Neural crest cell (in vitro differentiated cells): ENCODE measurements at places on chromosomes 1 and 21. TPM values are rescaled to one million over a fixed set of nuclear protein-coding genes. Genes with fewer than 3 reads are reported as not detected.
A peak's percentile ranks its signal among the peaks of the same experiment; 100 is the strongest.

GRCh38 chr21:24045775-24046215, 1561.5 kb downstream of the MRPL39 start:
- peak; percentile 1 for DNase-seq

DNA sequence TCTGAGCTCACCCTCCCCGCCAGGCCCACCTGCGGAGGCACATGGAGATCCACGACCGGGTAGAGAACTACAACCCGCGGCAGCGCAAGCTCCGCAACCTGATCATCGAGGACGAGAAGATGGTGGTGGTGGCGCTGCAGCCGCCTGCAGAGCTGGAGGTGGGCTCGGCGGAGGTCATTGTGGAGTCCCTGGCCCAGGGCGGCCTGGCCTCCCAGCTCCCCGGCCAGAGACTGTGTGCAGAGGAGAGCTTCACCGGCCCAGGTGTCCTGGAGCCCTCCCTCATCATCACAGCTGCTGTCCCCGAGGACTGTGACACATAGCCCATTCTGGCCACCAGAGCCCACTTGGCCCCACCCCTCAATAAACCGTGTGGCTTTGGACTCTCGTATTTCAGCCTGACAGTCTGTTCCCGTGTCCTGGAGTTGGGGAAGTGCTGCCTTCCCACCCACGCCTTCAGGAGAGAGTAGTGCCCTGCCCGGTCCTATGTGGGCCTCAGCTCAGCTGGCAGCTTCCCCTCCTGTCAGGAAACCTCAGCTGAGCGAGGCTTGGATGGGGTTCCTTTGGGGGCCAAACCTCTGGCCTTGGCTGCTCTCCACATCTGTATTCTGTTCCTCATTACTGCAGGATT, 9.2 kb downstream of the ZBTB48 start:
- DNase-seq = no peak

DNA sequence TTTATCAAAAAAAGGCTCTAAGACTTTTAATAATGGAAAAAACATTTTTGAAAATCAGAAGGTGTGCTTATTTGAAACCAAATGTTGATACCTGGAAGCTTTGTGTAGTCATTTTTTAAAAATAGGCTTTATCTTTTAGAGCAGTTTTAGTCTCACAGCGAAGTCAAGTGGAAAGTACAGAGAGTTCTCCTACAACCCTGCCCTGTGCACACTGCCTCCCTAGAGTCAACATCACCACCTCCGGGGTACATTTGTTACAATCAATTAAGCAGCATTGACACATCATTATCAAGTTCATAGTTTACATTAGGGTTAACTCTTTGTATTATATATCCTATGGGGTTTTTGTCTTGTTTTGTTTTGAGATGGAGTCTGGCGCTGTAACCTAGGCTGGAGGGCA, 10.7 kb upstream of the ERO1B start:
- DNase-seq = no peak

DNA sequence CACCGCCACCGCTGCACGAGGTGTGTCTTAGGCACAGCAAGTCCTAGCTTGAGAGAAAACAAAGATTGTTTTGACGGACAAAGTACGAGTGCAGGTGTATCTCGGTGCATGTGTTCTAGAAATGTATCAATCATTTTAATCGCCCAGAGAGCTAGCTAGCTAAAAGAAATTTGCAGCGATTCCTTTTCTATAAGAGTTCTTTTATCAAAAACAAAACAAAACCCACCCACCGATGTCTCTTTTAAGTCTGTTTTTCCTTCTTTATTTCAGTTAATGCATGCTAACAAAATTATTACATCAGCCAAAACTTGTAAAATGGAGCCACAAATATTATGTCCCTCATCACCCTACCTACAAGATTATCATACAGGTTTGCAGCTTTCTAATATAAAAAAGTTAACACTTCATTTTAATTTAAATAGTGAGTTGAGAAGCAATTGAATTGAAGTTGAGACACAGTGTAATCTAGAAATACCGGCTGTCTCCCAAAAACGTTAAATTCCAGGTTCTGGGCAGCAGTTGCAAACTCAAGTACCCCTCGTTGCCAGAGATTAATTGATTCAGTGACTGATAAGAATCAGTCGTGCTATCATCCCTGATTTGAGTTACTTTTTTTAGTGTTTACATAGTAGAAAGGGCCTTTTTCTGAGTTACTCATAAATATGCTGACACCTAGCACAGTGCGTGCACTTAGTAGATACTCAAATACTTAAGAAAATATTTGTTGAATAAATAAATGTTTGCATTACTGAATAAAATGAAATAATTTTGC, 1.5 kb upstream of the SYDE2 start:
- no peak for DNase-seq

TRNAU1AP gene
- 36.1 and 39.2 TPM in 2 replicates for total RNA-seq

DNA sequence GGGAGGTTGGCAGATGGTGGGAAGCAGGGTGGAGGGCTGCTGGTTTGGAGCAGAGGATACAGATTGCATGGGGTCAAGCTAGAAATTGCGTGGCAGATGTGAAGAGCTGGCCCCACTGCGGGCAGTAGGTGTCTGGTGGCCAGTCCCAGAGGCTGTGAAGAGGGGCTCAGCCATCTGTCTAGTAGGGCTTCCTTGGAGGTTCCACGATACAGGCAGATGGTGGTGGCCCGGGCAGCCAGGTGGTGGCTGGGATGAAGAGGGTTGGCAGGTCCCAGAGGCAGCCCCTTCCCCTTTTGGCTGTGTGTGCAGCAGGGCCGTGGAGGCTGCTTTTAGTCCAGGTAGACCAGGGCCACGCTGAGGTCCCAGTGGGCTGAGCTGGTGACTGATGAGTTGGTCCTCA, 16.6 kb downstream of the PSEN2 start:
- DNase-seq = no peak

GRCh38 chr1:162022626-162023025, 1.0 kb downstream of the OLFML2B start:
- no peak for DNase-seq

C1QC gene
- not detected in 2 replicates for total RNA-seq

ATP6V1G3 gene
- total RNA-seq = not detected in 2 replicates

MOB3C gene
- 3.2 and 4.1 TPM in 2 replicates for total RNA-seq

OR2T2 gene
- total RNA-seq = not detected in 2 replicates

DNA sequence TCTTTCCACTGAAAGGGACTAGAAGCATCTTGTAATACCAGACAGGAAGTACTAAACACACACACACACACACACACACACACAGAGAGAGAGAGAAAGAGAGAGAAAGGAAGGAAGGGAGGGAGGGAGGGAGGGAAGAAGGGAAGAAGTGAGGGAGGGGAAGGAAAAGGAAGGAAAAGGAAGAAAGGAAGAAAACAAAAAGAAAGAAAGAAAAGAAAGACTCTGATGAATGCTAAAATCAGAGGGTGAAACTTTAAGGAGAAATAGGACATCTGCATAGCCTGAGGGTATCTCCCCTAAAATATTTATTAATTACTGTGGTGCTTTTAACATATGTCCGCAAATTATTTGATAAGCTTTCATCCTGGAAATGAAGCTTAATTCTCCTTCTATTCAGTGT, 10.6 kb downstream of the TRIT1 start:
- no peak for DNase-seq

- DNase-seq = no peak
Measured at GRCh38 chr1:221711656-221712055, 30.2 kb downstream of the DUSP10 start.

GRCh38 chr1:208291923-208292711, 47.9 kb upstream of the PLXNA2 start:
- no peak for DNase-seq

C1orf87 gene
- not detected in 2 replicates for total RNA-seq

- DNase-seq = no peak
Measured at GRCh38 chr1:109760581-109761226, 3.0 kb downstream of the EPS8L3 start.

HP1BP3 gene
- total RNA-seq = 302 and 303 TPM in 2 replicates

TCHHL1 gene
- total RNA-seq = not detected in 2 replicates

DNA sequence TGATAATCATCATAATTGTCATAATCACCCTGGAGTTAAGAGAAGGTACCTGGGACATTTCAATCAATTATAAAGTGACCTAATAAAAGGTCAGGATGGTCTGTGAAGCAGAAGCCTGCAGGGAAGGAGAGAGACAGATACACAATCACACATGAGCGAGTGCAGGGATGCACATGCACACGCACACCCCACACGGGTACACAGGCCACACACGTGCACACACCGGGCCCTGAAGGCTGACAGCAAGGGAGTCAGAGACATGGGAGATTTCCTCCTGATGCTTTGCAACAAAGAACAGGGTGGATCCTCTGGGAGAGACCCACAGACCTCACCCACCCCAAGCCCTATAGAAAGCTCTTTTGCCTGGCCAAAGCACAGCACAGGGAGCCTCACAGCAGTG, 82.3 kb upstream of the ZC3H12A start:
- DNase-seq = no peak

DNA sequence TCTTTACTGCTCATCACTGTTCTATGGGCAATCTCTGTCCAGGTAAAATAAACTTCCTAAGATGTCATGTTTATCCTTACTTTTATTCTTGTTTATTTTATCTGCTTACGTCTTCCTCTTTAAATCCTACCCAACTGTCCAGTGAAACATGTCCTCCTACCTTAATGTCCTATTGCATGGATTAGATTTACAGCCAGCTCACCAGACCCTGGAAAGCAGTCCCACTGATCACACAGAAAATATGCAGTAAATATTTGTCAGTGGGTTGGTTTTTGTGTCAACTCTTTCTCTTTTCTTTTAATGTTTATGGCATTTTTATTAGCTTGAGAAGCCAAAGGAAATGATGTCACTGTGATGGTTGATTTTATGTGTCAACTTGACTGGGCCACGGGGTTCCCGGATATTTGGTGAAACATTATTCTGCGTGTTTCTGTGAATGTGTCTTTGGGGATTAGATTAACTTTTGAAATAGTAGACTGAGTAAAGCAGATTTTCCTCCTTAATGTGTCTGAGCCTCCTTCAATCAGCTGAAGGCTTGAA, 258.3 kb downstream of the SRGAP2C start:
- DNase-seq = no peak

- no peak for DNase-seq
Measured at GRCh38 chr1:233211595-233211994, 83.9 kb downstream of the PCNX2 start.

ST6GALNAC3 gene
- total RNA-seq = 19.4 and 22.0 TPM in 2 replicates

GRCh38 chr1:85806236-85806965, 98.2 kb upstream of the ZNHIT6 start:
- DNase-seq = no peak

NBPF9 gene
- 44.2 and 46.1 TPM in 2 replicates for total RNA-seq

GRCh38 chr1:42788021-42788420, 3.2 kb downstream of the TMEM269 start:
- DNase-seq = no peak

CR1L gene
- total RNA-seq = not detected in 2 replicates

- no peak for DNase-seq
Measured at GRCh38 chr1:19979494-19979977, at the start of gene PLA2G2A. Gene PLA2G2A, minus strand, starts transcription at chr1:19979618. Its CDS starts 845 bp downstream, at chr1:19978773.

MEX3A gene
- 114 and 120 TPM in 2 replicates for total RNA-seq

GRCh38 chr1:24123611-24124010, 11.7 kb upstream of the MYOM3 start:
- no peak for DNase-seq

MAN1C1 gene
- total RNA-seq = 19.8 and 22.6 TPM in 2 replicates

- no peak for DNase-seq
Measured at GRCh38 chr1:57124768-57125446, 159.1 kb upstream of the C8B start.

DNA sequence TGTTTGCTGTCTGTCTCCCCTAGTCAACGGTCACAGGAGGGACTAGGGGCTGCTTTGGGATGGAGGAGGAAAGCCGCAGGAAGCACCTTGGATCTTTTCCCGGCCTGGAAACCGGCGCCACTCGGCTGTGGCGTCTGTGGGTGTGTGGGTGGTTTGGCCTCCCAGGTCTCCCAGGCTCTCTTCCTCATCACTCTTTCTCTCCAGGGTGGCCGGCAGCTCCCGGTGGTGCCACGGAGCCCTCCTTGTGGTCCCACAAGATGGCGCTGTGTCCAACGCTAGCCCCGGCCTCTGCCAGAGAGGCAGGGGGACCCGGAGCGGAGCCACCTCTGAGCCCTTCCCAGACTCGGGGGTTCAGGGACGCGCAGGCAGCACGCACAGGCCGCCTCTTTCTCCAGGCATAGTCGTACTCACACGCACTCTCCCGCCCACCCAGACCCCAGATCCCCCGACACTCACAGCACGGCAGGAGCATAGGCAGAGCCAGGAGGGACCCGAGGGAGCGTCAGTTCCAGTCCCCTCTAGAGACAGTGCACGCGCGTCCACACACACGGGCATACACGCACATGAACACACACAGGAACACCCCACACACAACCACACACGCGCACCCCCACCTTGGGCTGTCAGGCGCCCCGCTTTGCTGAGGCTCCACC, 31.2 kb downstream of the CDCP2 start:
- peak; percentile 92 for DNase-seq

DNA sequence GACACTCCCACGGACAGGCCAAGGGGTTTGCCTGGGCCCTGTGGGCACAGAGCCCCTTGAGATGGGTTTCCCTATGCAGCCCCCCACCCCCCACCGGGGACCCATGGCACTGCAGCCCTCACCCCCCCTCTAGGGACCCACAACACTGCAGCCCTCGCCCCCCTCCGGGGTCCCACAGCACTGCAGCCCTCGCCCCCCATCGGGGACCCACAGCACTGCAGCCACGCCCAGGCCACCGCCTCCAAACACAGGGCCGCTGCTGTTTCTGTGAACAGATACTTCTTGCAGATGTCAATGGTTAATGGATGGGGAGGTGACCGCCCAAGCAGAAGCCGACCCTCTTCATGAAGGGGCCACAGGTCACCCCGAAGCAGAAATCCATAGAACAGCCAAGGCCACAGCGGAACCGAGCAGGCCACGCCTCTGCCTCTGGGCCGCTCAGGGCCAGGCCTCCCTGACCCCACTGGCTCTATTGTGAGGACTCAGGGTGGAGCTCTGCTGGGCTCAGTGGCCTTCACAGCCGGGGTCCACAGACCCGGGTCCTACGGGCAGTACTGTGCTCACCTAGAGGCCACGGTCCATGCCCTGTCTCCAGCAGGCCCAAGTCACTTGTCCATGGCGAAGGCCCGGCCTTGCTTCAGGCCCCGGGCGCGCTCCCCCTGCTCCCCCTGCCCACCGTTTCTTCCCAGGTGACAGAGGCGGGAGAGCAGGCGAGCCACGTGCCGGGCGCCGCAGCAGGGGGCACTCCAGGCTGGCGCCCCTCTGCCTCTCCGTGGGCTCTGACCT, 4.1 kb upstream of the POFUT2 start:
- DNase-seq = no peak

GRCh38 chr1:30196457-30196856, 526.9 kb downstream of the MATN1 start:
- DNase-seq = no peak

DNA sequence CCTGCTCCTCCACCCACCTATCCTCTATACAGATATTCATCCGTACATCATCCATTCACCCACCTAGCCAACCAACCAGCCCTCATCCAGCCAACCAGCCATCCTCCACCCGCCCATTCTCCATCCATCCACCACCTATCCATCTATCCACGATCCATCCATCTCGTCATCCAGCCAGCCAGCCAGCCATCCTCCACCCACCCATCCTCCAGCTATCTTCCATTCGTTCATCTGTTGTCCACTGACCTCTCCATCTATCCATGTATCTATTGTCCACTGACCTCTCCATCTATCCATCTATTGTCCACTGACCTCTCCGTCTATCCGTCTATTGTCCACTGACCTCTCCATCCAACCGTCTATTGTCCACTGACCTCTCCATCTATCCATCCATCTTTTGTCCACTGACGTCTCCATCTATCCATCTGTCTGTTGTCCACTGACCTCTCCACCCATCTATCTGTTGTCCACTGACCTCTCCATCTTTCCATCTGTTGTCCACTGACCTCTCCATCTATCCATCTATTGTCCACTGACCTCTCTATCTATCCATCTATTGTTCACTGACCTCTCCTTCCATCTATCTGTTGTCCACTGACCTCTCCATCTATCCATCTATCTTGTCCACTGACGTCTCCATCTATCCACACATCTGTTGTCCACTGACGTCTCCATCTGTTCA, 47.6 kb downstream of the FAAP20 start:
- DNase-seq = no peak
